ENCODE measurements at places on chromosomes 16 and 17. TPM values are rescaled to one million over a fixed set of nuclear protein-coding genes. Genes with fewer than 3 reads are reported as not detected.
A peak's percentile ranks its signal among the peaks of the same experiment; 100 is the strongest.

The CRISPLD2 gene
- 3.4 TPM for total RNA-seq

The CORO6 gene
- total RNA-seq, result 0.23 TPM

The WSB1 gene
- 56.8 TPM for total RNA-seq

The CCL22 gene
- not detected for total RNA-seq

The ARL5C gene
- not detected for total RNA-seq

The AOC2 gene
- 0.33 TPM for total RNA-seq

The SOX15 gene
- total RNA-seq, result 0.17 TPM

The TSPOAP1 gene
- 2.0 TPM for total RNA-seq

- H3K36me3 ChIP-seq, result no peaks in the 10 kb centered on the region
- no peak for DNase-seq
- H3K4me1 ChIP-seq, result no peaks in the 10 kb centered on the region
These were observed 111.8 kb downstream of the SDK2 start for GRCh38 chr17:73532421-73532901.

DNA sequence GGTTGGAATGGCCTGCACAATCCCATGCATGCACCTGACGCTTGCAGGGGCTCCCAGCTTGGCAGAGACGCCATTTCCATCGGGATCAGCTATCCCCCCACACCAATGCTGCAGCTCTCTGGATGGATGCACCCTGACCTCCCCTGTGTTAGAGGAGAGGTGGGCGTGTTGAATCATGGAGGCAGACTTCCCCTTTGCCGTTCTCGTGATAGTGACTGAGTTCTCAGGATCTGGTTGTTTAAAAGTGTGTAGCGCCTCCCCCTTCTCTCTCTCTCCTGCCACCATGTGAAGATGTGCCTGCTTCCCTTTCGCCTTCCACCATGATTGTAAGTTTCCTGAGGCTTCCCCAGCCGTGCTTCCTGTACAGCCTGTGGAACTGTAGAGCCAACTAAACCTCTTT is 17.8 kb upstream of the KCNH6 start:
- H3K4me1 ChIP-seq, result no peaks in the 10 kb centered on the region
- H3K27ac ChIP-seq, result no peak overlapping the region
- DNase-seq, result no peak

- H3K27me3 ChIP-seq, result no peaks in the 10 kb centered on the region
- peaks cover 45% of the 10 kb centered on the region for H3K4me1 ChIP-seq
- no peak for DNase-seq
- no peak overlapping the region for H3K4me3 ChIP-seq
- H3K36me3 ChIP-seq, result no peaks in the 10 kb centered on the region
These were observed 15.0 kb upstream of the NAGLU start for GRCh38 chr17:42521036-42521435.

DNA sequence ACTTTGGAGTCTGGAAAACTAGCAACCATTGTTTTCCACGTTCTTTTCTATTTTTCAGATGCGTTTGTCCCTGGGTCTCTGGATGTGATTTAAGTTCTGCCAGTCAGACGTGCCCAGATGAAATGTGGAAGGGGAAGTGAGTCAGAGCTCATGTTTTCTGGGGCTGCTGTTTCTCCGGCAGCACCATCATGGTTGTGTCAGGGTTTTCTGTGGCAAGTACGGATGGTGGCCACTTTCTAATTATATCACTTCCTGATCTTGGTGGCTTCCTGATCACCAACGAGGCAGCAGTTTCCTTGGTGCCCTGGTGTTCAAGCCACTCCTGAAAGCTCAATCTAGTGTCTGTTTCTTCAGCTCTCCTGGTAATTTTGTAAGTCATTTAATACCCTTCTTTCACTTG is 31.4 kb upstream of the PMFBP1 start:
- no peaks in the 10 kb centered on the region for H3K36me3 ChIP-seq
- DNase-seq, result no peak
- H3K27me3 ChIP-seq, result no peaks in the 10 kb centered on the region
- H3K4me3 ChIP-seq, result no peak overlapping the region
- no peaks in the 10 kb centered on the region for H3K4me1 ChIP-seq

- H3K36me3 ChIP-seq, result no peaks in the 10 kb centered on the region
- H3K4me3 ChIP-seq, result no peak overlapping the region
- no peaks in the 10 kb centered on the region for H3K4me1 ChIP-seq
- DNase-seq, result no peak
These were observed 90.5 kb downstream of the ENGASE start for GRCh38 chr17:79164913-79165695.

DNA sequence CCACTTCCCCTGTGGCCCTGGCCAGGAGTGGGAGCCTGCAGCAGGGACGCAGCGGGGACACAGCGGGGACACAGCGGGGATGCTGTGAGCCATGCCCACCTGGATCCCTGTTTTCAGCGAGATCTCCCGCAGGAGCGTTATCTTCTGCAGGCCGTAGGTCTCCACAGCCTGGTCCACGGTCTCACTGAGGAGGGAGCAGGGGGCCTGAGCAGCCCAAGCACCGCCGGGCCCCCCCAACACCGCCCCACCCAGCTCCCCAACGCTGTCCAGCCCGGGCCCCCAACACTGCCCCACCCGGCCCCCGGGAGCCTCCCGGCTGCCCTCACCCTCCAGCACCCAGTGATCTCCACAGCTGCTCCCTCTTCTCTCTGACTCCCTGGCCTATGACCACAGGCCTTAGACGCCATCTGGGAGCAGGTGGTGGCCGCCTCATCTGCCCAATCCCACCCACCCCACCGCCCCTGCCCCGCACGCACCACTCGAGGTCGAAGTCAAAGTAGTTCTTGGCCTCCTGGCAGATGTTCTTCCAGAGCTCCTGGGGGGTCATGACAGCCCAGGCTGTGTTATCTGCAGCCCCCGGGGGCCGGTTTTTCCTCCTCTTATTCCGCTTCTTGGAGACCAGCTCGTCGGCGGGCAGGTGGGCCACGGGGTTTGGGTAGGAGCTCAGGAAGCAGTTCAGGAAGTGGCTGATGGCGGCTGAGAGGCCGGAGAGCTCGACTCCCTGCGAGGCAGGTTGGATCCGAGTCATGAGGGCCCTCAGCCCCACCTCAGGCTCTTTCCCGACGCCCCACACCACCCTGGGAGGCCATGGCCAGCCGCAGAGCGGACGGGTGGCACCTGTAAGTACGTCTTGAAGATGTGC is 17.0 kb downstream of the CLUH start:
- H3K4me3 ChIP-seq, result no peak overlapping the region
- peaks cover 69% of the 10 kb centered on the region for H3K36me3 ChIP-seq
- no peaks in the 10 kb centered on the region for H3K27me3 ChIP-seq

- H3K4me3 ChIP-seq, result no peak overlapping the region
- H3K36me3 ChIP-seq, result no peaks in the 10 kb centered on the region
- H3K27me3 ChIP-seq, result no peaks in the 10 kb centered on the region
- DNase-seq, result no peak
These were observed 394.5 kb downstream of the XYLT1 start for GRCh38 chr16:17076092-17076754.

DNA sequence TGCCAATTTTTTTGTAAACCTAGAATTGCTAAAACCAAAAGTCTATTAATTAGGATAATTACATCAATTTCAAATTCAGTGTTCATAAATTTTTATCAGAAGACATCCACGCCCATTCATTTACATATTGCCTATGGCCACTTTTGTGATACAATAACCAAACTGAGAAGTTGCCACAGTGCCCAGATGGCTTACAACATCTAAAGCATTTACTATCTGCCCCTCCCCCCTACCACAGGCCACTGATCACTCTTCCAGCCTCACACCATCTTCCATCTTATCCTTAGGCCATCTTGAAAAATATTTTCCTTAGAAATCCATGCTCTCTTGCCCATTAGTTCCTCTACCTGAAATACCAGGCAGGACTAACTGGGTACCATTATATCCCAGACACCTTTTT is 6.3 kb upstream of the PRKAR1A start:
- no peaks in the 10 kb centered on the region for H3K36me3 ChIP-seq
- no peaks in the 10 kb centered on the region for H3K4me1 ChIP-seq
- no peak overlapping the region for H3K27ac ChIP-seq
- DNase-seq, result no peak
- no peak overlapping the region for H3K4me3 ChIP-seq
- H3K27me3 ChIP-seq, result no peaks in the 10 kb centered on the region

DNA sequence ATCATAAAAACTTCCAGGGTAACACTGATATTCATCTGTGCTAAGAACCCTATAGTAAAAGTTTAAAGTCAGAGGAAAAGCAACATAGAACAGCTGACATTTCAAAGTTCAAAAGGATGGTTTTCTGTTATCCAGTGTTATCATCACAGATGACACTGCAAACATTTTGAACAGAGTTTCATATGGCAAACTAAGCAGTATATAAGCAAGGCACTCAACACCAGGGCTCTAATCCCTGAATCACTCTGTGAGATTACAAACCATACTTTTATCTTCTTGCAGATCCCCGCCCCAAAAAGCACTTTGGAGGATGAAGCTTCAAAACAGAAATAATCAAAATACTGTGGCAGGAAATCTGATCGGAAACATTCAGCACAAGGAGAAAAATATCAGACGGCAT is 508.2 kb upstream of the KIF2B start:
- H3K27me3 ChIP-seq, result no peaks in the 10 kb centered on the region
- no peak overlapping the region for H3K4me3 ChIP-seq
- DNase-seq, result no peak
- no peaks in the 10 kb centered on the region for H3K36me3 ChIP-seq
- no peak overlapping the region for H3K27ac ChIP-seq
- H3K4me1 ChIP-seq, result no peaks in the 10 kb centered on the region

- H3K36me3 ChIP-seq, result no peaks in the 10 kb centered on the region
- H3K27ac ChIP-seq, result no peak overlapping the region
- peaks cover 3% of the 10 kb centered on the region for H3K27me3 ChIP-seq
- H3K4me3 ChIP-seq, result no peak overlapping the region
- peaks cover 8% of the 10 kb centered on the region for H3K4me1 ChIP-seq
These were observed 2.5 kb downstream of the ALOX15B start for GRCh38 chr17:8041249-8041928.

- H3K27me3 ChIP-seq, result no peaks in the 10 kb centered on the region
- H3K27ac ChIP-seq, result no peak overlapping the region
- no peak overlapping the region for H3K4me3 ChIP-seq
- H3K4me1 ChIP-seq, result no peaks in the 10 kb centered on the region
These were observed 6.0 kb downstream of the HAGHL start for GRCh38 chr16:732936-733335.

DNA sequence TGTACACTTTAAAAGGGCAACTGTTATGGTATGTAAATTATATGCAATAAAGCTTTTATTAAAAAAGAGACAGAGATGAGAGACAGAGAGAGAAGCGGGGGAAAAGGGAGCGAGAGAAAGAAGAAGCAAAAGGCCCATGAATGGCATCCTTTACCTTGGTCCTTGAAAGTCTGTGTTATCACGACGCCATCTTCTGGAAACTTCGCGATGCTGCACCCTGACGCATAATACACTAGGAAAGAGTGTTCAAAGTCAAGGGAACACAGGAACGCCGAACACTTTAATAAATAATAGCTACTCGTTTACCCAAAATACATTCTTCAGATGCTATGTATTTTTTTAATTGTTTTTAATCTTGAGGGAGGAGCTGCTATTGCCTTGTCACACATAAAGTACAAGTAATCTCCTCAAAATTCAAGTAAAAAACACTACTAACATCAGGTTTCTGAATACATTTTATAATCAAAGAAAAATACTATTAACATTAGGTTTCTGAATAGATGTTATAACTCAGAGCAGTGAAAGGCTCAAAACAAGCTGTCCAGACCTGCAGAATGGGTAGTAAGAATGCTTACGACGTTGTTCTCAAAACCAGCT is 23.0 kb upstream of the SLC38A8 start:
- no peaks in the 10 kb centered on the region for H3K27me3 ChIP-seq
- no peak overlapping the region for H3K27ac ChIP-seq
- H3K36me3 ChIP-seq, result peaks cover 88% of the 10 kb centered on the region
- H3K4me3 ChIP-seq, result no peak overlapping the region
- no peak for DNase-seq

DNA sequence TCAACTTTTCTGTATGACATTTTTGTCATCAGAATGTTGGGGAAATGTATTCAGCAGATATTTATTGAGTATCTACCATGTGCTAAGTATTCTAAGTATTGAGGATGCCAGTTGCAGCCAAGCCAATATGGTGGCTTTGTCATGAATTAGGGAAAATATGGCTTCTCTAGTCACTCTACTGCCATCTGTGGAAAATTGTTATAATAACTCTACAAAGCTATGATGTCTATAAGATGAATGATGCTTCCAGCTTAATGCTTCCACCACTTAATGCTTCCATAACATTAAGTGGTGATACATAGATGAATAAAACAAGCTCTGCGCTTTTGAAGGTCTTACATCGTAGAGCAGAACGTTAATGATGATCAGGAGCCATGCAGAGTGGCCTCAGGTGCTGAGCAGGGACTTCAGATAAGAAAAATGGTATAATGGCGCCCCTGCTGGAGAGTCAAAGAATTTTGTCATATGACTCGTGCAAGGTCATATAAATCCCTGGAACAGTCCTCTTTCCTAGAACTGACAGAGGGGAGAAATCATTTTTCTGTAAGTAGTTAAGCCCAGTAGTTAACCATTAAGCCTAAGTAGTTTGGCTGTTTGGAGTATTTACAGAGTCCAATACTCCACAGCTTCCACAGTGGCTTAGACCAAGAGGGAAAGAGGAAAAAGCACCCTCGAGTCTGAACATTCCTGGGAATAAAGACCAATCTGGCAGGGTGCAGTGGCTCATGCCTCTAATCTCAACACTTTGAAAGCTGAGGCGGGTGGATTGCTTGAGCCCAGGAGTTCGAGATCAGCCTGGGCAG is 2.7 kb upstream of the TMIGD1 start:
- peak overlapping the region; percentile 20 for H3K27ac ChIP-seq
- H3K4me3 ChIP-seq, result no peak overlapping the region
- peak; percentile 60 for DNase-seq
- no peaks in the 10 kb centered on the region for H3K27me3 ChIP-seq
- no peaks in the 10 kb centered on the region for H3K36me3 ChIP-seq

GRCh38 chr16:50887500-50888298 is 145.8 kb downstream of the CYLD start:
- H3K27ac ChIP-seq, result no peak overlapping the region
- no peaks in the 10 kb centered on the region for H3K27me3 ChIP-seq
- no peaks in the 10 kb centered on the region for H3K4me1 ChIP-seq
- no peak overlapping the region for H3K4me3 ChIP-seq

DNA sequence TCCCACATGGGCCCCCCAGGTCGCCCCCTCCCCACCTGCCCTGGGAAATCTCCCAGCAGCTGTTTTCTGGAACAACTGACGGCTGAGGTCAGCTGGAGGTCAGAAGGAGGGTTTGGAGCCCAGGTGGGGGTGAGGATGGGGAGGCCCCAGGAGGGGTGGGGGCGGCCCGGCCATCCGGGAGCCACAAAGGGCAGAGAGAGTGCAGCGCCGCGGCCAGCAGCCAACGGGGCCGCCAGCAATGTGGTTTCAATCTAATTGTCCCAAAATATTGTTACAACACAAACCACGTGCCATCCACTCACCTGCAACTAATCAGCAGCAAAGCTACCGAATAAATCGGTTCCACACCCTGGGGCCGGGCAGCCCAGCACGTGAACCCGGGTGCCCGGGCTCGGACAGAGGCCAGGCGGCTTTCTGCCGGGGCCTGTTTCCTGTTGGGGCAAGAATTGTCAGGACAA is 28.3 kb upstream of the SLC38A10 start:
- H3K4me1 ChIP-seq, result peaks cover 19% of the 10 kb centered on the region
- H3K27me3 ChIP-seq, result no peaks in the 10 kb centered on the region
- DNase-seq, result no peak

DNA sequence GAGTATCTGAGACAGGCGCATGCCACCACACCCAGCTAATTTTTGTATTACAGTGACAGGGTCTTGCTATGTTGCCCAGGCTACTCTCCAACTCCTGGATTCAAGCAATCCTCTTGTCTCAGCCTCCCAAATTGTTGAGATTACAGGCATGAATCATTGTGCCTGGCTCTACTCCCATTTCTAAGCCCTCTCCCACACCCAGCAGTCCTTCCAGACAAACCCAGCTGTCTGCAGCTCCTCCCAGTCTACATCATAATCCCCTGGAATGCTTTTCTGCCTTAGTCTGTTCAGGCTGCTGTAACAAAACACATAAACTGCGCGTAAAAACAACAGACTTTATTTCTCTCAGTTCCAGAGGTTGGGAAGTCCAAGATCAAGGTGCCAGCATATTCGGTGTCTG is 144.5 kb downstream of the GRIN2A start:
- no peak for DNase-seq
- H3K4me1 ChIP-seq, result no peaks in the 10 kb centered on the region
- H3K36me3 ChIP-seq, result no peaks in the 10 kb centered on the region
- no peak overlapping the region for H3K27ac ChIP-seq

All from liver (tissue), 10 donors.